Mammary epithelial cell (primary cell): ENCODE measurements at places on chromosomes 12 and 14. TPM values are rescaled to one million over a fixed set of nuclear protein-coding genes. Genes with fewer than 3 reads are reported as not detected.

The SGPP1 gene
- 25.3 and 28.8 TPM in 2 replicates for total RNA-seq

DNA sequence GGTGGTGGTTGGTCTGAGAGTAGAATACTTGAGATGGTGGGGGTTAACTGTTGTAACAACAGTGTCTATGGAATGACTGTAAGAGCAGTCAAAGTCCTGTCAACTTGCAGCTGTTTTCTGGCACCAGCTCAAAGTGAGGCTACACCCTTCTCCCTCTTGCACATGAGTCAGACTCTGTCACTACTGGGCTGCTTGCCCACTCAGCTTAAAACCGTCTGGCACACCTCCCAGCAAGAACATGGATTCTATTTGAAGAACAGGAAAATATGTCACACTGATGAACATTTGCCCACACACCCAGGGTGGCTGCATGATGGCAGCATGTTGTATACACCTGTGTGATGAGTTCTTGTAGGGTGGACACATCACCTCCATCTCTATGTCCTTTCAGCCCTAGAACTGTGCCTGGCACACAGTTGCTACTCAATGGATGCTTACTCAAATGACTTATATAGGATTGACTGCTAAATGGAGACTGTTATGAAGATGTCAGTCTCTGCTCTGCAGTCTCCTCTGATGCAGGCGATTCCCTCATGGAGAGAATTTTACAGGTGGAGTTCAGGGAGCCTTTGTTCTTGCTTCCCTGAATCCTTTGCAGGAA, 19.3 kb upstream of the SERPINA6 start:
- DNase-seq = peak; percentile 99

DNA sequence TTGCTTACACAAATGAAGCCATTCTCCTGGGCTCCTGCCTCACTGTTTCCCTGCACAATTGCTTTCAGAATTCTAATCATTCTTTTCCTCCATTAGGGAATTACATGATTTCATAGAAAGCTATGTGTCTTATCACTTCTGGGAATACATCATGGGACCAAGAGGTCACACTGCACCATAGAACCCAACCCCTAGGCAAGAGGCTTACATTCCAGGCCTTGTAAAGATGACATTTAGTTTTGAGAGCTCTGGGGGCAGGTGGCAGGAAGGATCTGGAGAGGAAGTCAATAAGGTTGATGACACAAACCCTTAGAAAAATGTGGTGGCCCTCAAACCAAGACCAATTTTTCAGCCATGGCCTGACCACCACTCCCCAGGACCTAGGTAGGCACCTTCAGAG, 57.1 kb downstream of the NUAK1 start:
- DNase-seq = no peak

DNA sequence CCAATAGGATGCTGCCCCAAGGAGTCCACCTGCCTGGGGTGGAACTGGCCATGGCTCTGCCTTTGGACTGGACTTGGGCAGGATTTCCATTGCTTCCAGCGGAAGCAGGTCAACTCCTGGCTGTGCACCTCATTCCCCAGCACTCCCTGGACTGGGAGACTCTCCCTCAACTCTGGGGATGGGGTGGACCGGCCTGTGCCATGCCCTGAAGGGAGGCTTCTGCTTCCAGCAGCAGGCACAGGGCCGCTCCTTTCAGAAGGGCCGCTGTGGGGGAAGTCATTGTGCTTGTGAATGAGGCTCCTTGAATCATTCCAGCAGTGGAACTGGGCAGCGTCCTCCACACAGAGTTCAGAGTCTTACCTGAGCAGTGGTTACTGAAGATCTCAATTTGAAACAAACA, 23.0 kb downstream of the TCHP start:
- no peak for DNase-seq

- no peak for DNase-seq
Measured at GRCh38 chr12:113082486-113083148, 26.1 kb downstream of the DTX1 start.

GRCh38 chr14:56855891-56856461, 45.7 kb upstream of the OTX2 start:
- DNase-seq = no peak

DNA sequence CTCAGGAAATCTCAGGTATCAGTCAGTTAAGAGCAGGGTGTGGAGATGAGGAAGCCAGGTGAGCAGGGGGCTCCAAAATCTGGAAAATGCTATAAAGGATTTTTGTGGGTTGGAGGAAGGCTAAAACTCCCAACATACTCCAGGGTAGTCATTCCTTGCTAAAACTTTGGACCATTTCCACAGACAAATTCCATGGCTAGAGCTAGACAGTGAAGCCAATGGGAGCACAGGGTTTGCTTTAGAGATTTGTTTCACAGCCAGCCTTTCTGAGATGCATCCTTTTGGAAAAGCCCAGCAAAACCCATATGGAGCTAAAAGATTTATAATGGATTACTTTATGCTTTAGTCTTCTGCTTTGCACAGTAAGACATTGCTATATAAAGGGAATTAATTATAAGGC, 146.5 kb downstream of the SAMD4A start:
- no peak for DNase-seq

The PAWR gene
- total RNA-seq = 108 TPM

DNA sequence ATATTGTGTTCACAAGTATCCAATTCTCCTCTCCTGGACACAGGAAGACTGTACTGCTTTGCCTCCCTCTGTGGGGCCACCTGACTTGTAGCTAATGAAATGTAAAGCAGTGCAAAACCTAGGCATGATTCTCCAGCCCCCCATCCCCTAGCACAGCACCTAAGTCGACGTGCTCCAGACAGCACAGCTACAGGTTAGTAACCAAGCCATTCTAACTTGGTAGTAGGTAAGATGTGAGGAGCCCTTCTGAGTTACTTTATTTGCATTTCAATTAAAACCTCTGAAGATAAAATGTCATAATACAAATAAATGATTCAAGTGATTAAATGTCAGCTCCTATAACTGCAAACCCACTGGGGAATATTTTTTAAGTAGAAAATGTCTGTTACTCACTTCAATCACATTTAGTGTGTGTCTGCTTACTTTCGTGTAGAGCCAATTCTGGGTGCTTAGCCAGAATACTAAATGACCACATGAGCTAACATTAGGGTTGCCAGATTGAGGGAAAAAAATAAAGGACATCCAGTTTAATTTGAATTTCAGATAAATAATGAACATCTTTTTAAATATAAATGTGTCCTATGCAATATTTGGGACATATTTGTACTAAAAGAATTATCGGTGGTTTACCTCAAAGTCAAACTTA, 64.8 kb upstream of the HIF1A start:
- no peak for DNase-seq

DNA sequence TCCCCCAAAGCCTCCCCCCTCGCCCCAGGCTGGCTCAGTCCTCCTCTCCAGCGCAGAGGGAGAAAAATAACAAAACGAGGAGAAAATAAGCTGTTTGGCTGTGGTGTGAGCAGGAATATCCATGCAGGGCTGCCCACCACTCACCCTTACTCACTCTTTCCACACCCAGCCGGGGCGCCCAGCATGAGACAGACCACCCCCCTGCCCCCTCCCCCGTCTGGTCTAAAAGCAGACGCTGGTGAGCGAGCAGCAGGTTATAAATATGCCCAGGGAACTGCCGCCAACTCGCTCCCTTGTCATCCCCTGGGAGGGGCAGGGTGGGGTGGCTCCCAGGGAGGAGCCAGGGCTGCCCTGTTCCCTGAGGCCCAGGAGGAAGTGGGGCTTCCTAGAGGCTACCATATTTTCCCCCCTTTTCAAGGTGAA, 7.4 kb downstream of the WNT1 start:
- DNase-seq = no peak

The TMEM63C gene
- total RNA-seq = 6.3 TPM

The ZDHHC22 gene
- not detected for total RNA-seq

GRCh38 chr12:132558861-132559623, 51.3 kb downstream of the LRCOL1 start:
- no peak for DNase-seq

The KRT8 gene
- total RNA-seq = 397 TPM
